ENCODE measurements at places on chromosomes 1 and 21.
A peak's percentile ranks its signal among the peaks of the same experiment; 100 is the strongest.

- no peak for DNase-seq
These were observed 479.8 kb upstream of the VAMP3 start for GRCh38 chr1:7290971-7291970.

DNA sequence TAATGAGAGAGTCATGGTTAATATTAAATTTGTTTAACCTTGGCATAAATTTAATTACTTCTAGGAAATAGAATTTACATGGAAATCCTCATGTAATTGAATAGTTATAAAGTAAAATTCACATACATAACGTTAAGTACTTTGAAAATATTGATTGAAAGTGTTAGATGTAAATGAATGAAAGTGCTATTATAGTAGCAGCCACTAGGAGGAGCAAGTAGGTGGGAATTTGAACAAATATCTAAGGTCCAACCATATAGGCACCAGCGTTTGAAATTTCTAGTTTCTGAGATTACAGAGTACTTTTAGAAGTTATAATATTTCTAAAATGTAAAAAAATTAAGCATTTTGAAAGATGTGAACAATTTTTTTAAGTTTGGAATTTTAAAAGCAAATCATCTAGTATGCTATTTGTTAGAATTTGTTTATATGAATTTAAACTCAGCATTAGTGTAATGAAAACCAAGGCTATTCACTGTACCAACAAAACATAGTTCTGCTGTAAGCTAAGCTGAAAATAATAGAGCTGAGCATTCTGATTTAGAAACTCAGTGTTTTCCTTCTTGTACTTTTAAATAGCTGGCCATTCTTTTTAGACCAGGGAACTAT lies 3.3 kb downstream of the B3GALT2 start:
- DNase-seq: peak; percentile 5

- peak; percentile 17 for DNase-seq
These were observed 54.9 kb upstream of the BACE2 start for GRCh38 chr21:41112740-41113692.

- DNase-seq: no peak
These were observed 579.9 kb downstream of the DPYD start for GRCh38 chr1:97340951-97341350.

GRCh38 chr1:109368464-109368863 lies 29.3 kb downstream of the SORT1 start:
- DNase-seq: no peak

- DNase-seq: no peak
These were observed 8.2 kb upstream of the AZIN2 start for GRCh38 chr1:33072707-33073106.

- no peak for DNase-seq
These were observed 355.4 kb downstream of the PTPRU start for GRCh38 chr1:29591601-29592260.

GRCh38 chr1:221687836-221688487 lies 53.9 kb downstream of the DUSP10 start:
- no peak for DNase-seq

GRCh38 chr1:223755992-223756775 lies 43.8 kb downstream of the CAPN2 start:
- no peak for DNase-seq

DNA sequence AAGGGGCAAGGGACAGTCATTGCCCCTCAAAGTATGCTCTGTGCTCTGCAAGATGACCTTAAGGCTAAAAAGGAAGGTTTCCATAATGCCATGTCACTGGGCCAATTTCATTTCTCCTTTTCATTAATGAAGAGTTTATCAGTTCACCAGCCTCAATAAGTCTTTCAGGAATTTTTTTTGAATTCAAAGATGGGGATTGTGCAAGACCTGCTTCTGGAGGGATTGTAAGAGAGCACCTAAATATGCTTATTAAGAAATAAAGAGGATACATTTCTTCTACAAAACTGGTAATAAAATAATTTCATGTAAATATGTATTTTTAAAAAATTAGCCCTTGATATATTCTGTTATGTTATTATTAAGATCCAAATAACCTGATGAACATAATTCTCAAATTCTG lies 86.8 kb upstream of the RGS4 start:
- no peak for DNase-seq

GRCh38 chr21:17427157-17427556 lies 85.7 kb upstream of the CXADR start:
- no peak for DNase-seq

DNA sequence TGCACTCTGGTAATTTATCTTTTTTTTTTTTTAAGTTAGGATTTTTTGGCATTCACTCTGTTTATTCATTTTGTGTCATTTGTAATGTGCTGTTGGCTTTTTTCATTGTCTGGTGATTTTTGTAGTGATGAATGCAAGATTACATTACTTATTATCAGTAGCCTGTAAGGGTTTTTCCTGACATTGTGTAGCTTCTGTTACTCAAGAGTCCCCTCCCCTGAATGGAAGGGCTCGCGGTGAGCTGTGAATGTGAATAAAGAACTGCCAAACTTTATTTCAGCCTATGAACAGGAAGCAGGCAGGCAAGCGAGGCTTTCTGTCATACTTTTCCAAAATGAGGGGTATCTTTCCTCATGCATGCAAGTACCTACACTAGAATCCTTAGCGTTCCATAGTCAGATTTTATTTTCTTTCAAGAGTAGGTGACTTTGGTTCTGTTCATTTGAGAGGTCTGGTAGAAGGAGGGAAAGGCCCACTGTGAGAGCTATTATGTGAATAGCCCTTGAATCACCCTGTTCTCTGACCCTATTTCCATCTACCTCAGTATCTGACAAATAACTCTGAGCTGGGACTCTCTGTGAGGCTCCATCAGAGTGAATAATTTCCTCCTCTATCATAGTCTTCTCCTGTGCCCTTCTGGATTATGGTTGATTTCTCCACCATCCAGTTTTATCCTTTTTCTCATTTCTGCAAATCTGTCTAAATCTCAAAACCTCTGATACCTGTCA lies 114.0 kb downstream of the CD247 start:
- DNase-seq: no peak

DNA sequence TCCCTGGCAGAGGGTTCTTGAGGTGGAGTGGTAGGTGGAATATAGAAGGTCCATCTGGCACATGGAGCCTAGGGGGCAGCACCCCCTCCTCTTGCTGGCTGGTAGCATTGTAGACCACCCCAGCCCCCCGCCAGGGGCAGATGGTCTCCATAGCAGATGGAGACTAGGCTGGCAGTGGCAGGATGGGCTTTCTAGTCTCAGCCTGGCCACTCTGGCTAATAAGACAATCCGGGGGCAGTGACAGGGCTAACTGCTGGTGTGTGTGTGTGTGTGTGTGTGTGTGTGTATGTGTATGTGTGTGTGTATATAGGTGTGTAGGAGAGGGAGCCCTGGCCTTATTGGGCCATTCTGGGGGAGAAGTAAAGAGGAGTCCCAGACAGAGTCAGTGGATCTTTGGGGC lies 16.1 kb downstream of the UTP11 start:
- no peak for DNase-seq

GRCh38 chr1:74205266-74205665 lies 7.2 kb downstream of the FPGT start:
- DNase-seq: no peak

DNA sequence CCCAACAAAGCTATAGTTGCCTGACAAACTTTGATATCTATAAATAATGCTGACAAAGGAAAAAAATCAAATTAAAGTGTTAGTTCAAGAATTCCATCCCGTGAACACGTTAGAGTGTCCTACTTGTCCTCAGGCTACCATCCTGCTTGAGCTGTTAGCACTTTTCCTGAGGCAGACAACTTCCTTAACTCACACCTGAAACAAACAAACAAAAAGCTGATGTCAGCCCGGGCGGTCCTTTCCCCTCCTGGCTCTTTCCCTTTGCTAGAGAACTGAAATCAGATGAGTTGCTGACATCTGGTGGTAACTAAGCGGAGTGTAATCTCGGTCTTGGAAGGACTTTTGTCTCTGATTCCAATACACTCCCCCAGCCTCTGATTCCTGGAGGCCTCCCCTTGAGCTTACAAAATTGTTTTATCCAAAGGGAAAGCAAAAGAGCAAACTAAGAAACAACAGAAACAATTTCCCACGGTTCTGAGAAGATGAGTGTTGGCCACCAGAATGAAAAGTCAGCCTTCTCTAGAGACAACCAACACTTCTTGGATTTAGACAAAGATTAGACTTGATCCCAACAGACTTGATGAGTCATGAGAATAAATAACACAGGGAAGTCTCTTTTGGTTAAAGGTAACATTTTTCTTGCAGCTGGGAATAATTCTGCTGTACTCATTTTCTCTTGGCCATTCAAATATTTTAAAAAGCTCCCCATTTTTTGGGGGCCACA lies 135.4 kb downstream of the PROX1 start:
- DNase-seq: peak; percentile 59

- DNase-seq: no peak
These were observed 156.8 kb downstream of the ST6GALNAC3 start for GRCh38 chr1:76231320-76231719.

DNA sequence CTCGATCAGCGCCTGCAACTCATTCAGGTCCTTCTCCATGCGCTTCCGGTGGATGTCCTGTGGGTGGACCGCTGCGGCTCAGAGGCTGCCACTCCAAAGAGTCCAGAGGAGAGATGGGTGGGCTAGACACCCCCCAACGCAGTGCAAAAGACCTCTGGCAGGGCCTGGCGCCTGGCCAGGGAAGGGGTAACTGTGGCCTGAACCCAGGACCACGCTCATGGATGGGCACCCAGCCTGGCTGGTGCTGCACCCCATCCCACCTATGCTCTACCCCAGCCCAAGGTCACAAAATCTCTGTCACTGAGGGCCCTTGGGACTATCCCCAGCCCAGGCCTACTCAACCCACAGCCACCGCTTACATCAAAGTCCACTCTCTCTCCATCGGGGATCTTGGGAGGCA lies 12.2 kb downstream of the TNNT2 start:
- DNase-seq: no peak

- no peak for DNase-seq
These were observed 110.0 kb downstream of the GLUL start for GRCh38 chr1:182281541-182281940.

DNA sequence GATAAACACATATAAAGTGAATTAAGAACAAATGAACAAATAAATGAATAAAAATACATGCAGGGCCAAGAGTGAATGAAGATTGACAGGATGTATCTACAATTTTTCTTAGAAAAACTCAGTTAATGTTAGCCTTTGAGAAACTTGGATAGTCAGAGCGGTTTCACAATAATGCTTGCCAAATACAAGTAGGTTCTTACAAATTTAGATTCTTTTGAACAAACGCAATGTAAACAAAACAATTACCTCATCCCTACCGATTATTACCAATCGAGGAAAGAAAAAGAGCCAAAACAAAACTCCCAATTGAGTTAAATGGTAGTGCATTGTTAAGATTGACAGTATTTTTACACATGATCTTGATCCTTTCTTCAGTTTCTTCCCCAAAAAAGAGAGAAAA lies 176.9 kb upstream of the DEPDC1 start:
- DNase-seq: no peak

DNA sequence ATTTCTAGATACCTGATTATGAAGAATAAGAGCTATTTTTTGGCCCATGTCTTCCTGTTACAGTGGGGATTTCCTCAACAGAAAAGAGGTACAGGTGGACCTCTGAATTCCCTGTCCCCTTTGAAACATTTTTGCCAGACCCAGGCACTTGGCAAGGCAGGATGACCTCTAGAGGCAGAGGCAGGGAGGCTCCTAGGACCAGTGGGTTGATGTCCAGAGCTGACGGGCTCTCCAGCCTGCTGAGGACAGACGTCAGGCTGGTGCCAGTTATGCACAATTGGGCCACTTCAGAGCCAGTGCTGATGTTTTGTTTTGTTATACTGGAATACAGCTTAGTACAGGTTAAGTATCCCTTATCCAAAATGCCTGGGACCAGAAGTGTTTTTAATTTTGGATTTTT lies 18.5 kb upstream of the A3GALT2 start:
- no peak for DNase-seq

DNA sequence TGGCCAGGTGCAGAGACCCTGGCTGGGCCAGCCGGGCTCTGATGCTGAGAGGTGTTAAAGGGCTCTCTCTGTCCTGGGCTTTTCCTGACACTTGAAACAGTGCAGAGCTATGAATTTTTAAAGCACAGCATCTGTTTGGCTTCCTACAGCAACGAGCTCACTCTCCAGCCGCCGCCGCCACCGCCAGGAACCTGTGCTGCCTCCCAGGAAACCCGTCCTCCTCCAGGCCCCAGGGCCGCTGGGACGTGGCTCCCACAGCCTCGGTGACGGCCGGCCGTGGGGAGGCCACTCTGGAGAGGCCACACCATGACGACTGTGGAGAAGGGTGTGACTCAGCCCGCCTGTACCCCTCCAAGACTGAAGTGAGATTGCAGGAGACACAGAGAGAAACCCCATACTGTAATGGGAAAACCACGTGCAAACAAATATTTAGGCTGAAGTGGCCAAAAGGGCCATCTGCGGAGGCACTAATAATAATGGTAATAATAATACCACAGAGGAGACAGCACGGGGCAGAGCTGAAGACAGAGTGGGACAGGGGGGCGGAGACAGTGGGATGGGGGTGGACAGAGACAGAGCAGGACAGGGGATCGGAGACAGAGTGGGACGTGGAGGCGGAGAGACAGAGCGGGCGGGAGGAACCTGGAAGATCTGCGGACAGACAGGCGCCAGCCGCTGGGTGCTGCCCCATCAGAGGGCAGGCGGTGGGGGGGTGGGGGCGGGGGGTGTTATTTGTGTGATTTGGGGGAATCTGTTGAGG lies 139.2 kb downstream of the CASZ1 start:
- DNase-seq: no peak

DNA sequence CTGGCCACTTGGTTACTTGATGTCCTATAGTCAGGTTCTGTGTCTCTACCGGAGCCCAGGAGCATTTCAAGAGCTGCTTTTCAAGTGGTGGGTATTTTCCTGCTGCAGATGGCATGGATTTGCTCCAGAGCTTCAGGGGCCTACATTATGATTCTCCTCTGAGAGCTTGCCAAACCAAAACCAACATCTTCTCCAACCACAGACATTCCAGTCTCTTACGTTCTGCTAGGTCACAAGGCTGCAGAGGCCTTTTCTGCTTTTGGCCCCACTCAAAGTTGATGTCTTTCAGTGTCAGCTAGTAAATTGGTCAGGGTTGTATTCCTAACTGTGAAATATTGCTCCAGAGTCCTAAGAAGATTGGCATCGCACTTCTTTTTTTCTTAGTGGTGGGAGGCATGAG lies 14.7 kb upstream of the AQP10 start:
- DNase-seq: no peak

DNA sequence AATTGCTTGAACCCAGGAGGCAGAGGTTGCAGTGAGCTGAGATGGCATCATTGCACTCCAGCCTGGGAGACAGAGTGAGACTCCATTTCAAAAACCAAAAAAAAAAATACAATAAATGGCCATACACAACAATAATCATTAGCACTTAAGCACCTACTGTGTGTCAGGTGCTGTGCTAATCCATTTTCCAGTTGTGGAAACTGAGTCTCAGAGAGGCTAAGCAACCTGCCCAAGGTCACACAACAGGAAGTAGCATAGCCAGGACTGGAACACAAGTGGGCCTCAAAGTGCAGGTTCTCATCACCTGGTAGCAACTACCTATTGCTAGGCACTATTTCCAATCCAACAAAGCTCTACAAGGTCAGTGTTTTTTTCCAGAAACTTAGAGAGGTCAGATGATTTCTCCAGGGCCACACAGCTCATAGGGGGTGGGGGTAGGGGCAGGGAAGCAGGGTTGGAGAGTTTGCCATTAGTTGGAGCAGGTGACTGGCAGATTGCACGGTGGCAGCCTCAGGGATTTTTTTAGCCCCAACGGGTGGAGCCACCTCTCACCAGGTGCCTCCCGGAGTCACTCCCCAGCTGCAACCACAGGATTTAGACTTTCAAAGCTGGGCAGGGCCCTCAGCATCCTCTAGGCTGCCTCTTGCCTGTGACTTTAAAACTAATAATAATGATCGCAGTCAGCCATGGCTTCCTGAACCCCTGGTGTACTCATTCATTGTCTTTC lies 52.5 kb upstream of the ID3 start:
- no peak for DNase-seq

- DNase-seq: no peak
These were observed 538.8 kb downstream of the MATN1 start for GRCh38 chr1:30184393-30185141.
